Stimulated activated naive CD8-positive, alpha-beta T cell treated with anti-CD3 and anti-CD28 coated beads, Interleukin-15, amount 100 ng/mL, for 72 hours (primary cell): ENCODE measurements at places on chromosomes 1 and 21.

DNA sequence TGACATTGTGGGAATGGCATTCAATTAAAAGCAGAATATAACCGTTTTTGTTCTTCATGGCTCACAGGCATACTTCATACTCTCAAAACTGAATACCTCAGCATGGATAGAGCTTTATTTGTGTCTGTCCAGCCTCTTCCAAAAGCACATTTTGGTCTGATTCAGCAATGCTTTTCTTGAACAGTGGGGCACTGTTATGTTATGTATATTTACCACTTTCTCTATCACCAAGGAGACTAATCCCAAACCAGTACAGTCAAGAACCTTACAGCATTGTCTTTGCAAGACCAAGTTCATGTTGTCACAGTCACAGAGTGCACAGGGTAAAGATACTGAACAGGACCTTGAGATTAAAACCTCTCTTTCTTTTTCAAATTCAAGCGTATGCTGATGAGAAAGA is 582.8 kb downstream of the PTBP2 start:
- DNase-seq = no peak

DNA sequence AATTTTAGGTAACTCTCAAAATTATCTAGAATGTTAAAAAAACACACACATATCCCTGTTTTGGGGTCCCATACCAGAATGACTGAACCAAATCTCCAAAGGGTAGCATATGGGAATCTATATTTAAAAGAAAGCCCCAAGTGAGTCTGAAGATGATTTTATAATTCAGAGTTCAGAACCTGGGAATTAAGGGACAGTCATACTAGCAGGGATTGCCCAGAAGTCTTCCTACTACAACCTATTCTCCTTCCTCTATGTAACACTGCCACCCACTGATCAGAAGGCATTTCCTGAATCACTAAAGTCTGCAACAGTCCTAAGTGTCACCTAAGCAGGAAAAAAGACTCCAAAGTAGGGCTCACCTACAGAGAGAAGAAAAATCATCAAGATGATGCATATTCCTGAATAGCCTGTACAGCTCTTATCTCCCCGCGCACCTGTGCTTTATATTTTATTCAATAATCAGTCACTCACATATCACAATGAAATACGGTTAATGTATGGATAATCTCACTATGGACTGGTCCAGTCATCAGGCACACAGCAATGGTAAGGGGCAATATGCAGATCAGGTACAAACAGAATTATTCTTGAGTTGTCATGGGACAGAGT is 4.9 kb downstream of the RGS1 start:
- no peak for DNase-seq

DNA sequence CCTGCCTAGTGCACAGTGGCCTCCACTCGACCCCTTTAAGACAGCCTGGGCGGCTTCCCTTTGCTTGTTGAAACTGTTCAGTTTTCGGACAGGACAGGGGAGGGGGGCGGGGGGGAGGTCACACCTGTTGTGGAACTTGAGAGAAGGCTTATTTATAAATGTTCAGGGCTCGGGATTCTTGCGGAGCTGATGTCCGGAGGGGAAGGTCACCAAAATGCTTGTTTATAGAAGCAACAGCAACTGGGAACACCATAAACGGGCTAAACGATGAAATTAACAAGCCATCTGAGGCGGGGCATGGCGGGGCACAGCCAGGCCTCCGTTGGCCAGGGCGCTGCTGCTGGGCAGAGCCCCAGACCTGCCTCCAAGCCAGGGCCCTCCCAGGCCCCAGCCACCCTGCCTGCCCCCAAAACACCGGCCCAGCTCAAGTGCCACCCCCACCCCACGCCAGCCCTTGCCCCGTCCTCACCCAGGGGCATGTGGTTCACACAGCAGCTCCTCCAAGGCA is 59.8 kb upstream of the CASZ1 start:
- no peak for DNase-seq

- no peak for DNase-seq
Observed at GRCh38 chr1:55466921-55467320, 251.8 kb upstream of the USP24 start.

- DNase-seq = no peak
Observed at GRCh38 chr1:36472656-36473055, 8.5 kb upstream of the MRPS15 start.

GRCh38 chr1:94036730-94037129 is 84.2 kb downstream of the ABCA4 start:
- no peak for DNase-seq

DNA sequence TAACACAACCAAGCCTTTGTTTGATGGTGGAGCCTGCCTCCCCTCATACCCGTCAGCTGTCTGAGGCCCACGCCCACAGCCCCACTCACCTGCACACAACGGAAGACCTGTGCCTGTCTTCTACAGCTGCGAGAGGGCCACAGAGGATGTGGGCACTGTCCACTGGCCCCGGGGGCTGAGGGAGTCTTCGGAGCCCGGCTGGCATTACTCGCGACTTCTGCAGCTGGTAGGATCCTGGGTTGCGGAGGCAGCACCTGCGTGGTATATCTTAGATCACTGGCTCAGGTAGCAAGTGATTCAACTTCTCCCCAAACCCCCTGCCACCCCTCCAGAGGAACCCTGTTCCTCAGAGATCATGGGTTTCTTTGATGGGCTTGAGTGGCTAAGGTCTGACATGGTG is 109.9 kb downstream of the EDEM3 start:
- no peak for DNase-seq

DNA sequence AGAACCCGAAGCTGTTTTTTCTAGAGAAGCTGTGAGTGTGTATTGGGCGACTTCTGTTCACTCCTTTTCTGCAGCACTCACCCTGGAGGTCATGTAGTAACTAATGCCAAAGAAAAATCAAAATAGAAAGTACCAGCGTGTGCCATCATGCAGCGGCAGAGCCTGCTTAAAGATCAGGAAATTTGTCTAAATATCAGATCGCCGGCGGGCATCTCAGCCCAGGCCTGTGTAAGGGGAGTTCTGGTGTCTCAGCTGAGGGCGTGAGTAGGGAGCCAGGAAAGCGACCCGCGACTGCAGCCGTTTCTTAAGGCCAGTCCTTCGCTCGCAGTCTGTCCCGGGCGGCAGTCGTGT is 768 bp downstream of the EDARADD start:
- DNase-seq = no peak
